SHP77 (cell line): ENCODE measurements at places on chromosomes 4 and X.

DNA sequence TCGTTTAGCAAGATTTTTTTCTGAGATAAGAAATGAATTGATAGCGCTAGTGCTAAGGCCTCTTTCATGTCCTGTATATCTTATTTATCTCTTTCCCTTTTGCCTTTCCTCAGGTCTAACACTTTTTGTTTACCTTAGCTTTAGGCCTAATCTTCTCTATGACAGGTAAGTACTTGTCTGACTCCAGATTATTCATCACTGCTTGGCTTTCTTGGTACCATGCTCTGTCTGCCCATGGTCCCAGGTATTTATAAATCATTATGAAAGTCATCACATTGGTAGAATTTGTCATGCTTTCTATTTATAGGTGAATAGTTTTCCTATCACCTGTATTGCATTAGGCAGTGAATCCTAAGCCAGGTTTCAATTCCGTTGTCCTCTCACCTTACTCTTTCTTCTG is 99.5 kb upstream of the CTSO start:
- DNase-seq: no peak

DNA sequence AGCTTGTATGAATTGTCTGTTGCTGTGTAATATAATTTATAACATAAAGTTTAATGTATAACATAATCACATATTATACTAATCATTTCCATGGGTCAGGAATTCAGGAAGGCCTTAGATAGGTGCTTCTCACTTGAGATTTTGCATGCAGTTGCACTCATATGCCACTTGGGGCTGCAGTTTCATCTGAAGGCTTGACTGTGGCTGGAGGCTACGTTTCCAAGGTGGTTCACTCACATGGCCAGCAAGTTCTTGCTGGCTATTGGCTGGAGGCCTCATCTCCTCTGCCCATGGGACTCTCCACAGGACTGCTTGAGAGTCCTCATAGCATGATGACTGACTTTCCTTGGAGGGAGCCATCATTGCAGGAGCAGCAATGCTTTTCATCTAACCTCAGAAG is 53.4 kb upstream of the STX18 start:
- DNase-seq: no peak

DNA sequence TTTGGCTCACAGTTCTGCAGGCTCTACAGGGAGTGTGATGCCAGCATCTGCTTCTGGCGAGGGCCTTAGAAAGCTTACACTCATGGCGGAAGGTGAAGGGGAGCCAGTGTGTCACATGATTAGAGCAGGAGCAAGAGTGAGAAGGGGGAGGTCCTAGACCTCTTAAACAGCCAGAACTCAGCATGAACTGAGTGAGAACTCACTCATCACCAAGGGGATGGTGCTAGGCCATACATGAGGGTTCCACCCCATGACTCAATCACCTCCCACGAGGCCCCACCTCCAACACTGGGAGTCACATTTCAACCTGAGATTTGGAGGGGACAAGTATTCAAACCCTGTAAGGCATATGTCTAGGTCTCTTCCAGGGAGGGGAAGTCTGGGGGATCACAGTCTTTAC is 33.4 kb downstream of the SPRY1 start:
- DNase-seq: no peak

- DNase-seq: no peak
These were observed 115.8 kb upstream of the BMPR1B start for GRCh38 chr4:94641702-94642560.

- no peak for DNase-seq
These were observed 103.1 kb upstream of the SHISA3 start for GRCh38 chr4:42293967-42294813.

- no peak for DNase-seq
These were observed 385.6 kb upstream of the PCDH10 start for GRCh38 chr4:132763465-132763864.

DNA sequence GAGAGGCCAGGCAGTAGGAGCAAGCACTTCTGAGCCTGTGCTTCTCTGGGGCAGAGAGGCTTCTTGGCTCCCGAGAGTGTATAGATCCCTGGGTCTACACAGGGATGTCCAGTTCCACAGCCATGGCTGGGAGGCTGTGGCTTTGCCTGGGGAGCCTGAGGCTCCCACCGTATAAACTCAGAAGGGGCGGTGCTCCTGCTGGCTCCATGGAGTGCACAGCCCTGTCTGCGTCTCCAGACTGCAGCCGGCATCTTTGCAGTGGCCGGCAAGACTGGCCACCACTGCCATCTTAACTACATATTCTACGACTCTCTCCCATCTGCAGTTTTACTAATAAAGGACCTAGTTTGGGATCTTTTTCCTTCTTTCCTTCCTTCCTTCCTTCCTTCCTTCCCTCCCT is 1253.8 kb downstream of the C4orf33 start:
- no peak for DNase-seq

- DNase-seq: no peak
These were observed 1070.9 kb downstream of the STIM2 start for GRCh38 chr4:27931584-27931983.

- DNase-seq: no peak
These were observed 13.0 kb upstream of the SLC25A5 start for GRCh38 chrX:119455264-119455663.

- no peak for DNase-seq
These were observed 43.1 kb downstream of the ZGRF1 start for GRCh38 chr4:112593438-112594133.

GRCh38 chrX:146186540-146186939 is 368.9 kb downstream of the SLITRK2 start:
- DNase-seq: no peak

DNA sequence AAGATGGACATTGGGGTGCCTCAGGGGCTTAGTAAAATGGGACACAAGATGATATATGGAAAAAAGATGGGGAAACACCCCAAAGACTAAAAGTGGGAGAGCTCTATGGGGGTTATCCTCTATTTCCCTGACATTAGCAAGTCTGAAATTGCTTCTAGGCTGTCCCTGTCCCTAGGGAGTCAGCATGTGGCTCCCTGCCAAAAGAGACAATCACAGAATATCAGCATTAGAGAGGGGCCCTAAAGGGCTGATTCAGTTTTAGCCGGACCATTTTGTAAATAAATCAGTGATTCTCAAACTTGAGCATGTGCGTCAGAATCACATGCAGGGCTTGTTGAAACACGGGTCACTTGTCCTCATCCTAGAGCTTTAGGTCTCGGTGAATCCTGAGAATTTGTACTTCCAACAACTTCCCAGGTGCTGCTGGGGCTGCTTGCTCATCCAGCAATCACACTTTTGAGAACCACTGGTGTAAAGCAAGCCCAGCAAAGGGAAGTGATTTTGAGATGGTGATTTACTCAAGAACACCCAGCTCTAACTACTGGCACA is 165.3 kb upstream of the DGKK start:
- DNase-seq: no peak

GRCh38 chr4:6991771-6992557 is 51.2 kb upstream of the TADA2B start:
- no peak for DNase-seq
